ENCODE measurements at places on chromosomes 16 and 17. TPM values are rescaled to one million over a fixed set of nuclear protein-coding genes. Genes with fewer than 3 reads are reported as not detected.

SBK1 gene
- total RNA-seq, result 1.1 TPM

C17orf50 gene
- total RNA-seq, result 0.27 TPM

PFN1 gene
- 429 TPM for total RNA-seq

P3H4 gene
- 8.6 TPM for total RNA-seq

HSF5 gene
- 2.4 TPM for total RNA-seq

All from hematopoietic multipotent progenitor cell (in vitro differentiated cells).